ENCODE measurements at places on chromosomes 13 and 19.

DNA sequence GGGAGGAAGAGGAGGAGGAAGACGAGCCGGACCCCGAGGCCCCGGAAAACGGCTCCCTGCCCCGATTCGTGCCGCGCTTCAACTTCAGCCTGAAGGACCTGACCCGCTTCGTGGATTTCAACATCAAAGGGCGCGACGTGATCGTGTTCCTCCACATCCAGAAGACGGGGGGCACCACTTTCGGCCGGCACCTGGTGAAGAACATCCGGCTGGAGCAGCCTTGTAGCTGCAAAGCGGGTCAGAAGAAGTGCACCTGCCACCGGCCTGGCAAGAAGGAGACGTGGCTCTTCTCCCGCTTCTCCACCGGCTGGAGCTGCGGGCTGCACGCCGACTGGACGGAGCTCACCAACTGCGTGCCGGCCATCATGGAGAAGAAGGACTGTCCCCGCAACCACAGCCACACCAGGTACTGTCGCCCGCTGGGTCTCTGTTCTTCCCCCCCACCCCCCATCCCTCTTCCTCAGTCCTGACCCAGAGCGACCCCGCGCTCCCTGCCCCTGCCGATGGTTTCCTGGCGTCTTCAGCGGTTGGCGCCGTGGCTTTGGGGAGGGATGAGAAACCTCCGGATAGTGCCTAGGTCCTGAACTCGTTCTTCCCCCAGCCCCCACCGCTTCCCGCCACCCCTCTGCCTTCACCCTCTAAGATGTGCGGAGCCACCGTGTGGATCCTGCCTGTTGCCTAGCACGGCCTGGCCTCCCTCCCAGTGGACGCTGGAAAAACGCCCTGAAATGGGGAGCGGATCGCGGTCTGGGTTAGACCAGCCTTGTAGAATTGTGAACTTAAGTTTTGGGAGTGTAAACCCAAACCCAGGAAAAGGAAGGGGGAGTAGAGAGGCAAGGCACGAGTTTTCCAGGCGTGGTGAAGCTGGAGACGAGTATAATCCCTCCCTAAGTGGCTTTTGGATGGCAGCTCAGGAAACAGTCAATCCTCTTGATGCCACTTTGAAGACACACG, 1.5 kb downstream of the HS6ST3 start:
- no peak for DNase-seq

- DNase-seq = no peak
Measured at GRCh38 chr19:14106840-14107239, 10.7 kb downstream of the PRKACA start.

DNA sequence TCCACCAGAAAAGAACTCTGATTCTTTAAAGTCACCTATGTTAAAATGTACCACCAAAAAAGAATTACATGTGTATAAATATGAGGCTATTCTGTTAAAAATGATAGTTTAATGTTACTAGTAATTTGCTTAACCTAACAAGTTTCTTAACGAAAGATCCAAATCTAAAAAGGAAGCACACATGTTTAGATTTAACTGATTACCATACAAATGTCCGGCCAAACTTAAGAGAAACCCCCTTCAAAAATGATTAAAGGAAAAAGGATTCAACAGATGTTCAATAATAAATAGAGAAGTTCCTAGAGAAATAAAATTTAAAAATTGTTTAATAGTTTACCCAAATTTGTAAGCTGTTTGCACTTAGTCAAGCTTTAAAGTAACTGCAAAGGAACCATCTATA, 5.0 kb upstream of the ZNF69 start:
- no peak for DNase-seq

- no peak for DNase-seq
Measured at GRCh38 chr19:29660835-29661234, 4.4 kb upstream of the PLEKHF1 start.

DNA sequence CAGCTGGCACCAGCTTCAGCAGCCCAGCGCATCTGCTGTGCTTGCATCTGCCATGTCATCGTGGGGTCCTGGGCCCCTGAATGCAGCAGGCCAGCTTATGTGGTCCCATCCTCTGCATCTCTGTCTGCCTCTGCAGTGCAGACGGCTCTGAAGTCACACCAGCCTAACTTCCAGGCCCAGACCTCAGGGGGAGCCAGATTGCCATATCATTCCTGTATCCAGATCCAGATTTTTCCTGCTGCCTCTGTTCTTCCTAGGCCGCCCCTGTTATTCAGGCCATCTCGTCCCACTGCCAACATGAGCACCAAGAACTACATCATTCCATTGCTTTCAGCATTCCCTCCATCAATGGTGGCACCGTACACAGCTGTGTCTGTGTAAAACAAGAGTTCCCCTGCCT, 571.6 kb downstream of the UQCRFS1 start:
- DNase-seq = no peak

DNA sequence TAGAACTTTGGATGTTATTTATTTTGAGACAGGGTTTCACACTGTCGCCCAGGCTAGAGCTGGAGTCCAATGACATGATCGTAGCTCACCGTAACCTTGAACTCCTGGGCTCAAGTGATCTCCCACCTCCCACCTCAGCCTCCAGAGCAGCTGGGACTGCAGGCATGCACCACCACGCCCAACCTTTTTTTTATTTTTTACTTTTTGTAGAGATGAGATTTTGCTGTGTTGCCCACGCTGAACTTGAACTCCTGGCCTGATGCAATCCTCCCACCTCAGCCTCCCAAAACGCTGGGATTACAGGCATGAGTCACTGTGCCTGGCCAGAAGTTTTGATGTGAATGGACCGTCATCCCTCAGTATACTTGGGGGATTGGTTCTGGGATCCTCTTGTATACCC, 13.7 kb downstream of the ANKRD27 start:
- no peak for DNase-seq

GRCh38 chr13:32225481-32225931, 89.7 kb downstream of the ZAR1L start:
- DNase-seq = no peak

GRCh38 chr19:4473011-4473762, 1.1 kb downstream of the HDGFL2 start:
- no peak for DNase-seq

All from stimulated activated CD8-positive, alpha-beta memory T cell treated with anti-CD3 and anti-CD28 coated beads, Interleukin-7, amount 100 ng/mL, for 1 hour (primary cell).